ENCODE measurements at places on chromosomes 11 and 22.

- no peak for DNase-seq
Measured at GRCh38 chr11:114297806-114298709, 1.9 kb downstream of the NNMT start.

- DNase-seq, result no peak
Measured at GRCh38 chr11:131841028-131841427, 470.6 kb downstream of the NTM start.

DNA sequence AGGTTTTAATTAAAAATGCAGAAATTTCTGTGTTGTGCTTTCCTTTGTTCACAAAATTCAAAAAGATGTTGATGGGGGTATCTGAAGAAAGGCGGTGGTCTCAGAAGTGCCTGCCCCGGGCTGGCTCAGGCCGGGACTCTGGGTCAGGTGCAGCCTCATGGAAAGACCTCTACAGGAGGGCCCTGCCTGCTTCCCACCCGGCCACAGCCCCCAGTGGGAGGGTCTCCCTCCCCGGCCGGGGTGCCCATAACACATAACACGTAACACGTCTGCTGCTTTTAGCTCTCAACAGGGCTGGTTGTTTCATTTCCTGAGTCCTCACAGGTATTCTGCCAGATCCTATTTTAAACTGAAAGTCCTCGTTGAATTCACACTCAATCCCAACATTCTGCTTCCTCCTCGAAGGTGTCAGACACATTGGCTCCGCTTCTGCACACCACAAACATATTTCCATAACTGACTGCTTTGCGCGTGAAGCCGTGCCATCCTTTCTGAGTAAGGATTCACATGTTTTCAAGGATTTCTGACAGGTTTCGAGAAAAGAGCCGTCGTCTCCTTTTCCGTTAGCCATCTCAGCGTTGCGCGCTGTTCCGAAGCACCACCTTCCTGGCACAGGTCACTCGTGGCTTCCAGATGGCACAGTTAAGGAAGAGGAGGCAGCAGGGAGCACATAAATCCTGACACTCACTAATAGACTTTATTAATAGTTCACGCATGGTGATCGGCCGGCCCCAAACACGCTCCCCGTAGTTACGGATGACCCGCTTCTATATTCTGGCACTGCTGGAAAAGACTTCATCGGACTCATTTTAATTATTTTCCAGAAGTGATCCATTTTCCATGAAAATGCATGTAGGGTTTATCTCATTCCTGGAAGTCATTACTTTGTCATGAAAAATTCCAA is 569.3 kb downstream of the BRD1 start:
- no peak for DNase-seq

- DNase-seq, result no peak
Measured at GRCh38 chr11:45223496-45223895, 62.6 kb downstream of the SYT13 start.

- DNase-seq, result no peak
Measured at GRCh38 chr22:46618667-46619066, 1.5 kb upstream of the GRAMD4 start.
